ENCODE measurements at places on chromosomes 7 and 10.

- no peak for DNase-seq
Observed at GRCh38 chr7:100367676-100368613, 5.3 kb upstream of the PILRA start.

GRCh38 chr10:108721874-108722273 lies 1201.4 kb downstream of the XPNPEP1 start:
- no peak for DNase-seq

DNA sequence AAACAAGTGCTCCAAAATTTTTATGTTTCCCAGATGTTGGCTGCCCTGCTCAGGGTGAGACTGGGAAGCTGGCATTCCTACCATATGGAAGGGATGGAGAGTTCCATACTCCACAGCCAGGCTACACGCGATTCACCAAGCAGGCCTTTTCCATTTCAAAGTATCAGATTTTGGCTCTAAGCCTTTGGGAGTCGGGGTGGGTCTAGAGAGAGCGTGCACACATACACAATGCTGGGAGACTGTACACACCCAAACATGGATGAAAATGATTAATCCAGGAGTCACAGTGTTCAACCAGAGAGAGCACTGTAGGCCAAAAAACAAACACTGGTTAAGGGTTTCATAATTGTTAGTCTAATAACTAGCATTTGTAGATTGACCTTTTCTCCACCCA lies 295.0 kb downstream of the BICC1 start:
- no peak for DNase-seq

DNA sequence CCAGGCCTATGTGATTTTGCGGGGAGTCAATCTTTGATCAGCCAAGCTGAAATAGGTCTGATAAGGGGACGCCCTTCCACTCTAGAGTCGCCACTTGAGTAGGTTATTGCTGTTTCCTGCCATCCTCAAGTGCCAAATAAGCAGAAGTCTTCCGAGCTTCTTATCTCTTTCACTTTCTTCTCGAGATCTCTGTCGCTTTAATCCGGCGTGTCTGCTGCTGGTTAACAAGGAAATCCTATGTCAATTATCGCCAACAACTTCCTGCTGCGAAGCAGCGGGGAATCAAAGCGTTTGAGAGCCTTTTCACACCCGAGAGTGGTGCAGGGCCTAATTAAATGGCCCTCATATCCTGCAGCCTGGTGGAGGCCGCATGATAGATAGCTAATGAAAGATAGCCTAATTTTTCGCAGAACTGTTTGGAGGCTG lies 215.9 kb downstream of the RAB11FIP2 start:
- no peak for DNase-seq

DNA sequence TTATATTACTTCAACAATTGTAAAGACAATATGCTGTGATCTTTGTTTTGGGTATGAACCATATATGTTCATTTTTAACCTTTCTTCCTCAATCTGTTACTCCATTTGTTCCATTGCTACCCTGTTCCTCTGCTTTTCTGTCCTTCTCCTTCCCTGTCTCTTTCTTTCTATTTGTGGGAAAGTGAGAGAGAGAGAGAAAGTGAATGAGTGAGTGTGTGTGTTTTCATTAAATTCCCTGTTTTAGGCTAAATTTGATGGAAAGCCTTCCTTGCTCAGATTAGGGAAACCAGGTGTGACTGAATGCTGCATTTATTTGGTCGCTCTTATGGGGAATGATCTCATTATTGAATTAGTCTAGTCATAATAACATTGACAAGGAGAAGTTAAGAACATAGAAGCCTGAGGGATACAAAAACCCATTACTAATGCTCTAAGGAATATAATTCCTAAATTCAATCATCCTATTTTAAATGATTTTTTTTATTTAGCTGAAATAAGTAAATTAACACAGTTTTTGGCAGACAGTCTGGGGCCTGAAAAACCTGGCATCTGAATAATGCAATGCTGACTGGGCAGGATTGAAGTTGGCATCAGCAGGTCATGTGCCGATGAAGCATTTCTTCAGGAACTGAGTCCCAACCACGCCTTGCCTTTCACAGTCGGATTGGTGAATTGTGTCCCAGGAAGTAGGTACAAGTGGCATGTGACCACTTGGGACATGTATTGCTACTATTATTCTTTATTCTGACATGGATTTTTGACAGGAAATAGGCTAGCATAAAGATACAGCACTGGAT lies 117.6 kb upstream of the LRGUK start:
- no peak for DNase-seq

DNA sequence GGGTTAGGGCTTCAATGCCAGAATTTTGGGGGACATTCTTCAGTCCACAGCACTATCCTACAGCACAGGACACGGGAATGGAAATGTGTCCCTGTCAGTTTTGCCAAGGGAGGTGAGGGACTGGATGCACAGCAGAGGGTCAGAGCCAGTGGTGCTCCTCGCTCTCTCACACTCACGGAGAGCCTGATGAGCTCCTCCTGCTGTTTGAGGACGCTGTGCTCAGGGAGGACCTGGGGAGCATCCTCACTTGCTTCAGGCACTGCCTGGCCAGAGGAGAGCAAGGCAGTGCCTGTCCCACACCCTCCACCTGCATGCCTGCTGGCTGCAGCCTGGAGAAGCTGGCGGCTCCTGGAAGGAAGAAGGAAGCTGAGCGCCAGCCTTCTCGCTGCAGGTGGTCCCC lies 58.6 kb downstream of the RAMP3 start:
- no peak for DNase-seq

- no peak for DNase-seq
Observed at GRCh38 chr10:101346177-101346576, 7.8 kb upstream of the BTRC start.

- peak; percentile 8 for DNase-seq
Observed at GRCh38 chr10:60989400-60989876, 45.5 kb upstream of the RHOBTB1 start.

DNA sequence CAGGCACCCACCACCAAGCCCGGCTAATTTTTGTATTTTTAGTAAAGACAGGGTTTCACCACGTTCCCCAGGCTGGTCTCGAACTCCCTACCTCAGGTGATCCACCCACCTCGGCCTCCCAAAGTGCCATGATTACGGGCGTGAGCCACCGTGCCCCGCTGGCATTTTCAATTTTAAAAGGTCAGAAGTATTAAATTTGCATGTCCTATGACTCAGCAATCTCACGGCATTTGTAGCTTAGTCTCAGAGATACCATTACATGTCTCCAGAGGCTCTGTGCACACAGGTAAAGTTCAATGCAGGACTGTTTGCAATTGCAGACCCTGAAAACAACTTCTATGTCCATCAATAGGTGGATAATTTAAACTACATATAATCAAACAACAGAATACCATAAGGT lies 99.2 kb downstream of the DLG5 start:
- no peak for DNase-seq

DNA sequence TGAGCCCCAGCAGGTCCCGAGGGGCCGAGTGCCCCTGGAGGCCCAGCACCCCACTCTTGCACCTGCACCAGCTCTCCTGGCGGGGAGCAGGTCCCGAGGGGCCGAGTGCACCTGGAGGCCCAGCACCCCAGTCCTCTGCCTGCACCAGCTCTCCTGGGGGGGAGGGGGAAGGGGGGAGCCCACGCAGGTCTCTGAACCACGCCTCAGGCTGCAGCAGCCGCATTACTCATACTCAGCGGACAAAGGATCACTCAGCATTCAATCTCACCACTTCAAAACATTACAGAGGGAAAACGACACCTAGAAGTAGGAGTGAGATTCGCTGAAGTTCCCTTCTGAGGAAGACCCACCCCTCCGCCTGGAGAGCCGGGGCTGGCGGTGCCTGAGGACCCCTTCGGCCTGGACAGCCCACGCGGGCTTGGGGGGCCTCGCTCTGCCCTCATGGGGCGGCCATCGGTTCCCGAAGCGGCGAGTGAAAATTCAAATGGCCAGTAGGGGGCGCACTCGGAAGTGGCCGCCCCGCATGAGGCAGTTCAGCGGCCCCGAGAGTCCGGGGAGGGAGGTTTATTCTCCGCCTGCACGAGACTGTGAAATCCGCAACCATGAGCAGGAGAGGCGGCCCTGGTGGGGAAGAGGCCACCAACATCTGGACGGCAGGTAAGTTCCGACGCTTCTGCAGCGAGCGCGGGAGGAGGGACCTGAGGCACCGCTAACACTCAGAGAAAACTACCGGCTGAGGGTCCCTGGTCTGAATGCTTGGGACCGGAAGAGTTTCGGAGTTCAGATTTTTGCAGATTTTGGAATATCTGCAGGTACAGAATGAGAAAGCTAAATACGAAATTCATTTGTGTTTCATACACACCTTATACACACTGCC lies 1.1 kb upstream of the GPER1 start:
- peak; percentile 56 for DNase-seq

DNA sequence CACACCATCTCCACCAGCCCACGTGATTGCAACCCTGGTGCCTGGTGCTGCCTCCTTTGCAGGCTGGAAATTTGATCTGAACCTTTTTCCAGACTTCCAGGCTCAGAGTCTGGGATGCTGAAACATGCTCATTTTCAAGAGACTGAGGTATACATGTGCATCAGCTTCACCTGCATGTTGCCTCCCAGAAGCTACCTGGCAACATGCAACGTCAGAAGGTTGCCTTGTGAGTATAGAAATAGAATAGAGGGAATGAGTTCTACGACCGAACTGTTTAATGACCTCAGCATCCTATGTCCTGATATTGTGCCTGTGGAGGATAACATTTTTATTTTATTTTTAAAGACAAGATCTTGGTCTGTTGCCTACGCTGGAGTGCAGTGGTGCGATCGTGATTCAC lies 1.9 kb upstream of the ZNF212 start:
- no peak for DNase-seq
